ENCODE measurements at places on chromosomes 4 and X. TPM values are rescaled to one million over a fixed set of nuclear protein-coding genes. Genes with fewer than 3 reads are reported as not detected.

BEND4 gene
- total RNA-seq: not detected

NXF3 gene
- not detected for total RNA-seq

AMBN gene
- total RNA-seq: not detected

GPC3 gene
- 45.5 TPM for total RNA-seq

MTTP gene
- total RNA-seq: 0.26 TPM

ZNF595 gene
- 16.2 TPM for total RNA-seq

BEX3 gene
- 416 TPM for total RNA-seq
